ENCODE measurements at places on chromosomes 5 and 9.

DNA sequence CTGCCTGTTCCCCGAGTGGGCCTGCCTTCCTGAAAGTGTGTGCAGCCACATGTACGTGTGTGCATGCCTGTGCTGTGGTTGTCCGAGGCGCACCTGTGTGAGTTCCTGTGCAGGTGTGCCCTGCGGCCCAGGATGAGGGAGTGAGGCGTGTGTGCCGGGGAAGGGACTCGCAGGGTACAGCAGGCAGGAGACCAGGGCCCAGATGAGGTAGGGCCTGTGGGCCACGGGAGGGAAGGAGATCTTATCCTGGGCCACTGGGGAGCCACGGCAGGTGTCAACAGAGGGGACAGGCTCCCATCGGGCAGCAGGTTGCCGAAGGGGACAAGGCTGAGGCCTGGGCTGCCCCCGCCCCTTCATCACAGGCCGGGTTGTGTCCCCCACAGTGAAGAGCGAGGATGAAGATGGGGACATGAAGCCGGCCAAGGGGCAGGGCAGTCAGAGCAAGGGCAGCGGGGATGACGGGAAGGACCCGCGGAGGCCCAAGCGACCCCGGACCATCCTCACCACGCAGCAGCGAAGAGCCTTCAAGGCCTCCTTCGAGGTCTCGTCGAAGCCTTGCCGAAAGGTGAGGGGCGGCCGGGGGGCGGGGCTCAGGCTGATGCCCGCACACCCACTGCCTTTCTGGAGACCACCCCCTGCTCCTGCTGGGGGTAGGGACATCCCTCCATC is 79.2 kb downstream of the LMX1B start:
- no peak for DNase-seq

DNA sequence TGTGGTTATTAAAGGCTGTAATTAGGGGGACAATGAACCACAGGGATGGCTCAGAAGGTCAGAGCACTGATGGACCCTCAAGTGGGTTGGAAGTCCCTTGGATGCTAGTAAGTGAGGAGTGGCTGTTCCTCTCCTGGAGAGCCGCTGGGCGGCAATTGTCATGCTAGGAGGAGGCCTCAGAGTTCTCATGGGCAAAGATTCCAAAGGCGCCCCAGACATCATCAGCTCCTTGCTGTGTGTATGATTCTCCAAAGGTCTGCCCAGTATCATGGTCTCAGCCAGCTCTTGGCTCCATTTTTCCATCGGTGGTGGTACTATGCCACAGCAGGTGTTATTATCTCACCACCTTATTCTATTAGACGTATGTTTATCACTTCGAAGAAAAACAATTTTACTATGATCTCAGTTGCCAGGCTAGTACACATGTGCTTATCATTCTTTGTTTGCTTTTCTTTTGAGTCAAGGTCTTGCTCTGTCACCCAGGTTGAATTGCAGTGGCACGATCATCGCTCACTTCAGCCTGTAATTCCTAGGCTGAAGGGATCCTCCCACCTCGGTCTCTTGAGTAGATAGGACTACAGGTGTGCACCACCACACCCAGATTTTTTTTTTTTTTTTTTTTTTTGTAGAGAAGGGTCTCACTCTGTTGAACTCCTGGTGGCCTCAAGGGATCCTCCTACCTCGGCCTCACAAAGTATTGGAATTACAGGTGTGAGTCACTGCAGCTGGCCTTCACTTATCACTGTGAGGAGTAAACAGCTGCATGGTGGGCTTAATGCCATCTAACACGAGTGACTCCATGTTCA is 46.8 kb downstream of the EXOSC2 start:
- no peak for DNase-seq

DNA sequence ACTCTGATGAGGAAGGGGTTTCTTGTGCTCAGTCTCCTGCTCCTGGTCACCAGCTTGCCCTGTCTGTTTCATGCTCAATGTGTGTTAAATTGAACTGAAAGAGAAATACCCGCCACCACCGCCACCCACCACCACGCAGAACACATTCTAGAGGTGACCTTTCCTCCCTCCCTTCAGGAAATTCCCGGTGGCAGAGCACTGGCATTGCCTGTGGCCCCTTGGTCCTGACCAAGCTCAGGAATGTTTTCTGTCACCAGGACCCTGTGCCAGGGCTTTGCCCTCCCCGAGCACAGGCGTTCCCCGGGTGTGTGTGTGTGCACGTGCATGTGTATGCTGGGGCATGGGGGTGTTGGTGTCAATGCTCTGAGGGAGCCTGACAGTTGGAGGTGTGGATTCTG is 10.2 kb upstream of the SLC25A51 start:
- DNase-seq: no peak

GRCh38 chr5:143359869-143360268 is 43.6 kb downstream of the NR3C1 start:
- no peak for DNase-seq

GRCh38 chr5:90161414-90161813 is 248.1 kb downstream of the CETN3 start:
- DNase-seq: peak; percentile 79

DNA sequence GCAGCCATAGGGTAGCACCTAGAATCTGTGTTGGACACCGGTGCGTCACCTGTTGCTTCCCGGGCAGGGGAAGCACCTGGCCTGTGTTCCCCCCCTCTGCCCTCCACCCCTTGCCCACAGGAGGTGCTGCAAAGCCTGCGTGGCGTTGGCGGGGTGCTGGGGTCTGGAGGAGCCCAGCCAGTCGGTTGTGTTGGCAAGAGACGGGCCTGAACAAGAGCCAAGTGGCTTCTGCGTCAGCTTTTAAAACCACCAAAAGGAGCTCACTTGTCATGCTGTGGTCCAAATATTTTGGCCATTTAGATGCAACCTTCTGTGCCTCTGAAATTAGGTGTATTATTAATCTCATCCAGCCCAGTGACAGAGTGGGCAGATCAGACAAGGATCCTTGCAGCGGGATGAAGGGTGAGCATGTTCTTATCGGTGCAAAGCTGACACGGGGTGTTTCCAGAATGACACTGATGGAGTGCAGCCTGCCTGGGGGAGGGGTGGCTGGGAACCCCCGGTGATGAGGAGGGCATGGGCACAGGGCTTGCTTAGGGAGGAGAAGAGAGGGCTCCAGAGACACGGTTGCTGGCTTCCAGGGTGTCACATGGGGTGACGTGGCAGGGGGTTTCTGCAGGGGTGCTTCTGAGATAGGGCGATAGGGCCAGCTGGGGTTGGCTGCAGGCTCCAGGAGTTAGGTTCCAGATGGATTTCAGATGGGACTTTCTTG is 9.7 kb upstream of the RXRA start:
- no peak for DNase-seq

DNA sequence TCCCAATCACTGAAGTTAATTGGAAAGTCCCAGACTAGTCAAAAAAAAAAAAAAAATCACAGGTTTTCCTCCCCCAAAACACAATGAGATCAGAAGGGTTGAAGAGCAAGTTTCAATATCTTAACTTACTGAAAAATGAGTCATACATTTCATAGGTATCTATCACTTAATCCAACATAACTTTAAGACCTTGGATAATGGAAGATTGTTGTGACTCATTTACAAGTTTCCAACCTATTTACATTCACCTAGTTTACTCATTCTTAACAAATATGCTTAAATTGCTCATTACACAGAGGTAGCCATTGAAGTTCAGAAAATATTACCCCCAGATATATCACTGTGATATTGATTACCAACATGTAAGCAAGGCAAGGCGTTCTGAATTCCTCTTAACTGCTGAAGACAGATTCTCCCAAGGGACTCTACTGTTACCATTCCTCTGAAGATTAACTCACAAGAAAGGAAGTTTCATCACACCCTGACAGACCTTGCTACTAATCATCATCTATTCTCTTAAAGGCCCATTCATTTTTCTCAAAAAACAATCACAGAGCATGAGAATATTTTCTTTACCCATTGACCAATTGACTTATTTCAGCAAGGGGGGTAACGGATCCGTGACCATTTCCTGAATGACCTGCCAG is 563.8 kb downstream of the TLE1 start:
- DNase-seq: no peak

DNA sequence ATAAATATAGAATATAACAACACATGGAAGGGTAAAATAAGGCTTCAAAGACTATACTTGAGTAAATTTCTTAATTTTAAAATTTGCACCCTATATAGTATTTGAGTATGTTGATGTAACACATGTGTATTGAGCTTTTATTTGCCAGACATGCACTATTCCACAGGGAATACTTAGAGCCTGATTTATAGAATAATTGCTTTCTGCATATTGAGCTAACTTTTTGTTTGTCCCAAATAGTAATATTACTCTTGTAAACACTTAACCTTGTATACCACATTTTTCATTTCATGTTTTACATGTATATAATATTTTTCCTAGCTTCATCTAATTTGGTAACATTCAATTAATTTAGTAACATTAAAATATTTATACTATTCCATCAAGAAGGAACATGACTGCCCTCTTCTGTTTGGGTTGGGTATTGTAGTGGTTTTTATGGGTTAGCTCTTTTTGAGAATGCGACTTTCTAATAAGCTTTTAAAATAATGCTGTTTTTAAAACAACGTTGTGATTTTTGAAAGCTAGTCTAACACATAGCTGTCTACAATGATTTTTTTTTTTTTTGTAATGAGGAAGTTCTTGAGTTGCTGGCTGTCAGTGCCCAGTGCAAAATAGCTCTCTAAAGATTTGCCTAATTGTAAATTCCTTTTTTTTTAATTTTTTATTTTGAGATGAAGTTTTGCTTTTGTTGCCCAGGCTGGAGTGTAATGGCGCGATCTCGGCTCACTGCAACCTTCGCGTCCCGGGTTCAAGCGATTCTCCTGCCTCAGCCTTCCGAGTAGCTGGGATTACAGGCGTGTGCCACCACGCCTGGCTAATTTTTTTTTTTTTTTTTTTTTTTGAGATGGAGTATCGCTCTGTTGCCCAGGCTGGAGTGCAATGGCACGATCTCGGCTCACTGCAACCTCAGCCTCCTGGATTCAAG is 4.8 kb downstream of the SUB1 start:
- peak; percentile 81 for DNase-seq

All from SK-MEL-5 (cell line).